ENCODE measurements at places on chromosomes 16 and 17. TPM values are rescaled to one million over a fixed set of nuclear protein-coding genes. Genes with fewer than 3 reads are reported as not detected.

DNA sequence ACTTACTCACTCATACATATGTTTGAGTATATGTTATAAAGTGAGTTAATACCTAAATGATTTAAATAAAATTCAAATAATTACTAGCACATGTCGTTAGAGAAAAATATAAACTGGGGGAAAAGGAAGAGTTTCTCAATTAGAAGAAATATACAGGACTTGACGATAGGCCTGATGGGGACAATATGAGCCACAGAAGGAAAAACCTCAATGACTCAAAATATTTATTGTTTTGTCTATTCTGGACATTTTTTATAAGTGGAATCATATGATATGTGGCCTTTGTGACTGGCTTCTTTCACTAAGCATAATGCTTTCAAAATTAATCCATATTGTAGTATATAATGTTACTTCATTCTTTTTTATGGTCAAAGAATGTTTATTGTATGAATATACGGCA lies 339.2 kb upstream of the PMFBP1 start:
- no peak overlapping the region for H3K4me3 ChIP-seq
- no peaks in the 10 kb centered on the region for H3K36me3 ChIP-seq
- no peaks in the 10 kb centered on the region for H3K4me1 ChIP-seq

DNA sequence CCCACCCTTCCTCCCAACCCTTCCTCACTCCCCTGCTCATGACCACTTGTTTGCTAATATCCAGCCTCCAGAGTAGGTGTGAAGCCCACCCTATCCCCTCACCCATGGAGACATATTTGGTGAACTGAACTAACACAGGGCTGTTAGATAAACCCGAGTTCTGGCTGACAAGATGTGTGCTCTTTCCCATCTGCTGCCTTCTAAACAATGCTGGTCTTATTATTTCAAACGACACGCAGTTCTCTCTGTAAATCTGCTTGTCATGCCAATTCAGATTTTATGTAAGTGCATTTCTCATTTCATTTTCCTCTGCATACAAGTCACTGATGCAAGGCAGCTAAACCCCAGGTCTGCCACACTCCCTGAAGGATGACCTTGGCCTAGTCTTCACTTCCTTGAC lies 343.0 kb upstream of the CDH5 start:
- H3K4me1 ChIP-seq = no peaks in the 10 kb centered on the region
- DNase-seq = no peak

DNA sequence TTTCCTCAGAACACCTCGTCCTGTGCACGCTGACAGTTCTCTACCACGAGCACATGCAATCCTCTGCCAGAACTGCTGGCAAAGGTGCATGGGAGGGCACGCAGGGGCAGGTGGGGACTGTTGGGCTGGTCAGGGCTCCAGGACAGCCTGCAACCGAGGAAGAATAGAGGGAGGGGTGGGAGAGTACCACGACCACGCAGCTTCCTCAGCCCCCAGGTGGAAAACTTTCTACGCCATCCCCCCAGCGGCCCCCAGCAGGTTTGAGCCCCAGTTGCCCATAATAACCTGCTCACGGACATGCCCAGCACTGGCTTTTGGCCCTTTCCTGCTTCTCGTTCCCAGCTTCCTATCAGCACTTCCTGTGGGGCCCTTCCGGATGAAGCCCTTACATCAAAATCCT lies 199.3 kb downstream of the C16orf95 start:
- H3K27me3 ChIP-seq = peaks cover 19% of the 10 kb centered on the region
- no peak overlapping the region for H3K4me3 ChIP-seq
- H3K4me1 ChIP-seq = no peaks in the 10 kb centered on the region
- H3K36me3 ChIP-seq = no peaks in the 10 kb centered on the region
- no peak for DNase-seq

GRCh38 chr16:80294172-80294571 lies 246.6 kb upstream of the DYNLRB2 start:
- no peaks in the 10 kb centered on the region for H3K27me3 ChIP-seq
- H3K27ac ChIP-seq = no peak overlapping the region
- no peak overlapping the region for H3K4me3 ChIP-seq
- no peaks in the 10 kb centered on the region for H3K4me1 ChIP-seq
- no peaks in the 10 kb centered on the region for H3K36me3 ChIP-seq

DNA sequence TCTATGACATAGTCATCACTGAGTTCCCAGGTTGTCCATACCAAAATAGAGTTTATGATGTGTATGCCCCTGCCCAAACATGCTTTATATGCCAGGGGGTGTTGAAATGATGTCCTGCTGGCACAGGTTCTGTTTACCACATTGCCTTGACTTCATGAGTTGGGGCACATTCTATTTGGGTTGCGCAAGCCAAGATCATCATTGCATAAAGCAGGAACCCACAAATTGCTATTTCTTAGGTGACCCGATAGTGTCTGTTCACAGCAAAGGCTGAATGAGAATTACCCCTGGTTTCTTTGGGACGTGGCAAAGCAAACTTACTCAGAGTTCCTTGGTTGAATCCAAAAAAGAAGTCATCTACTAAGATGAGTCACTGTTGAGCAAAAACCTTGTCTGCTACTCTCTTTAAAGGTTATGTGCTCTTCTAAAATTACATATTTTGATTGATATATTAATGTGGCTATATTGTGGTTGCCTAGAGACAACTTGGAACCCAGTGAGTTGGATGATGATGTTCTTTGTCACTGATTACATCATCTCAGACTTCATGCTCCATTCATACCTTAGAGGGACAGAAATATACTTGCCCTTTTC lies 912.6 kb upstream of the SOX9 start:
- H3K27ac ChIP-seq = no peak overlapping the region
- H3K4me3 ChIP-seq = no peak overlapping the region
- no peaks in the 10 kb centered on the region for H3K27me3 ChIP-seq
- no peaks in the 10 kb centered on the region for H3K4me1 ChIP-seq
- no peak for DNase-seq
- H3K36me3 ChIP-seq = no peaks in the 10 kb centered on the region

GRCh38 chr16:73071131-73071940 lies 23.4 kb upstream of the ZFHX3 start:
- peak overlapping the region; percentile 20 for H3K27ac ChIP-seq
- H3K36me3 ChIP-seq = no peaks in the 10 kb centered on the region
- H3K4me1 ChIP-seq = peaks cover 49% of the 10 kb centered on the region
- peak overlapping the region; percentile 32 for H3K4me3 ChIP-seq

- DNase-seq = peak; percentile 75
- H3K36me3 ChIP-seq = no peaks in the 10 kb centered on the region
- H3K4me1 ChIP-seq = peaks cover 55% of the 10 kb centered on the region
- H3K4me3 ChIP-seq = peak overlapping the region; percentile 79
- H3K27ac ChIP-seq = peak overlapping the region; percentile 67
Observed at GRCh38 chr16:4115209-4115948, 863 bp downstream of the ADCY9 start.

GRCh38 chr17:80959330-80960036 lies 32.2 kb upstream of the CHMP6 start:
- peaks cover 18% of the 10 kb centered on the region for H3K4me1 ChIP-seq
- peak; percentile 60 for DNase-seq
- no peak overlapping the region for H3K4me3 ChIP-seq
- H3K27ac ChIP-seq = peak overlapping the region; percentile 46
- H3K27me3 ChIP-seq = no peaks in the 10 kb centered on the region

GRCh38 chr16:8358937-8359336 lies 231.4 kb downstream of the TMEM114 start:
- no peaks in the 10 kb centered on the region for H3K4me1 ChIP-seq
- no peak overlapping the region for H3K4me3 ChIP-seq
- H3K36me3 ChIP-seq = no peaks in the 10 kb centered on the region
- H3K27me3 ChIP-seq = no peaks in the 10 kb centered on the region

- peaks cover 36% of the 10 kb centered on the region for H3K4me1 ChIP-seq
- peaks cover 22% of the 10 kb centered on the region for H3K36me3 ChIP-seq
- no peak for DNase-seq
- H3K27me3 ChIP-seq = no peaks in the 10 kb centered on the region
- peak overlapping the region; percentile 20 for H3K27ac ChIP-seq
Observed at GRCh38 chr16:3963203-3963602, 82.7 kb upstream of the CREBBP start.

DNA sequence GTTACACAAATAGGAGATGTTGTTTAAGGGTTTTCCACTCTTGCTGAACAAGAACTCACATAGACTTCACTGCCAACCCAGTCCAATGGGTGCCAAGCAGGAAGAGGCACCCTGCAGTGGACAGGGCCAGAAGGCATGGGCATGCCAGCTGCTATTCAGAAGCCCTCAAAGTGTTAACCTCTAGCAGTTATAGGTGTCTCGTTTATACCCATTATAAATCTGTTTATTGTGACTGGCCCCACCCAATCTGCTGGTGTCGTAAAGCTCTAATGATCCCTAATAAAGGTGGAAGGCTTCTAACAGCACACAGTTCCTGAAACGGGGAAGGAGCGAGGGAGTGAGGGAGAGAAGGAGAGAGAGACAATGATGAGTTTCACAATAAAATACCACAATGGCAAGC lies 23.9 kb downstream of the HNF1B start:
- H3K36me3 ChIP-seq = no peaks in the 10 kb centered on the region
- no peaks in the 10 kb centered on the region for H3K27me3 ChIP-seq
- H3K4me3 ChIP-seq = no peak overlapping the region
- H3K27ac ChIP-seq = no peak overlapping the region
- peaks cover 13% of the 10 kb centered on the region for H3K4me1 ChIP-seq
- DNase-seq = no peak

GRCh38 chr16:30051518-30051917 lies 14.0 kb upstream of the ALDOA start:
- H3K36me3 ChIP-seq = no peaks in the 10 kb centered on the region
- no peak overlapping the region for H3K27ac ChIP-seq
- no peak overlapping the region for H3K4me3 ChIP-seq
- no peaks in the 10 kb centered on the region for H3K27me3 ChIP-seq
- no peak for DNase-seq

DNA sequence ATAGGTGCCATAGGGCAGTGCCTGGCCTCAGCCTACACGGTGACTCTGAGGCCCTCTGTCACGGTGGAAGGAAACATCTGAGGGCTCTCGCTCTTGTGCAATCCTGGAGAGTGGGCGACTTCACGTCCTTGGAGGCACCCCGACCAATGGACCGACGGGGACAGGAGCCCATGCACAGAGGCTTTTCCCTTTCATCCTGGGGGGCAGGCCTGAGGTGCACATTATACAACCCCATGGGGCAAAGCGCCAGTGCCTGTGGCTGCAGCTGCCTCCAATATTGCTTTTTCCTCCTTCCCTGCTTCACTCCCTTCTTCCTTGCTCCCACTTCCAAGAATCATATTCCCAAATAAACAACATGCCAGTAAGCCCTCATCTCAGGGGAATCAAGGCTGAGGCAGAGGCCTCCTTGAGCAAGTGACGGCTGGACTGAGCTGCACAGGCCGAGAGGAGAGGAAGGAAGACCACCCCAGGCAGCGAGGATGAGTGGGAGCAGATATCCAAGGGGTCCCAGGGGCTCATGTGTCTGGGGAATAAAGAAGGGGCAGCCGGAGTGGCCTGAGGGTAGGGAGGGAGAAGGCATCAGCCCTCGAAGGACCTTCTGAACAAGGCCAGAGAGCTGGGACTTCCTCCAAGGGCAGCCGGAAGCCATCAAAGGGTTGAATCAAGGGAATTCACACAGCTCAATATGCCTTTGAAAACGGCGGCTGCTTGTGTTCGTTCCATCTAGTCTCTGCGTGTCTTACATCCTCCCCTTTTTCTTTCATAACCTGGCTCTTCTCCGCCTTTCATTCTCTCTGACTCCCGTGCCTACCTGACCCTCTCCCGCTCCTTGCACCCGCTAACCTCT lies 42.6 kb upstream of the RPL38 start:
- H3K36me3 ChIP-seq = no peaks in the 10 kb centered on the region
- no peak overlapping the region for H3K4me3 ChIP-seq
- no peak overlapping the region for H3K27ac ChIP-seq
- no peak for DNase-seq
- peaks cover 6% of the 10 kb centered on the region for H3K27me3 ChIP-seq

- no peaks in the 10 kb centered on the region for H3K36me3 ChIP-seq
- H3K27ac ChIP-seq = no peak overlapping the region
- H3K4me1 ChIP-seq = no peaks in the 10 kb centered on the region
Observed at GRCh38 chr17:79221597-79221996, 147.0 kb downstream of the ENGASE start.

DNA sequence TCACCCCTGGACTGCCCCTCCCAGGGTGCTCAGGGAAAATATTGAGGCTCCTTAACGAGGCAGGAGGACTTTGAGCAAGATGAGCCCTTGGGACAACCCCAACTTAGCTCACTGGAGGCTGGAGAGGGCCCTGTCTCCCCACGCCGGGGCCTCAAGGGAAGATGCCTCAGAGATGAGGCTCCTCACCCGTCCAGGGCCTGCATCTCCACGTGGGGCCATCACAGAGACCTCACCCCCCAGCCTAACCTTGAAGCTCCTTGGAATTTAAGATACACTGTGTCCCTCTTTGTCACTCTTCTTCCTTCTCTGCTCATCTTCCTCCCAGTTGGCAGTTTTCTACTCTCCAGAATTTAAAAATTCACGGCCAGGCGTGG lies 11.2 kb downstream of the COX4I1 start:
- no peak overlapping the region for H3K4me3 ChIP-seq
- H3K36me3 ChIP-seq = peaks cover 15% of the 10 kb centered on the region
- no peak overlapping the region for H3K27ac ChIP-seq
- no peak for DNase-seq
- H3K4me1 ChIP-seq = no peaks in the 10 kb centered on the region

DNA sequence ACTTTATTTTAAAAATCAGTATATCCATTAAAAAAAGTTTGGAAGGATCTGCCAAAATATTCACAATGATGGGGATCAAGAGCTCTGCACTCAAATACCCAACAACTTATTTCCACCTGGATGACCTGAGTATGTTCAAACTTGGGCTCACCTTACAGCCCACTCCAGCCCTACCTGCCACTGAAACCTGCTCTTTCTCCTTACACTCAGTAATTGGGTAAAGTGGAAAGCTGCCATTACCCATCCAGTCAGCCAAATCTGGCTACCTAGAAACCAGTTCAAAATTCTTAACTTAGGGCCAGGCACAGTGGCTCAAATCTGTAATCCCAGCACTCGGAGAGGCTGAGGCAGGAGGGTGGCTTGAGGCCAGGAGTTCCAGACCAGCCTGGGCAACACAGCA lies 9.6 kb downstream of the VPS53 start:
- peaks cover 14% of the 10 kb centered on the region for H3K4me1 ChIP-seq
- no peaks in the 10 kb centered on the region for H3K27me3 ChIP-seq
- H3K27ac ChIP-seq = no peak overlapping the region
- peaks cover 39% of the 10 kb centered on the region for H3K36me3 ChIP-seq

GRCh38 chr17:2025622-2026309 lies 632 bp upstream of the RTN4RL1 start:
- no peaks in the 10 kb centered on the region for H3K36me3 ChIP-seq
- H3K27ac ChIP-seq = no peak overlapping the region
- H3K27me3 ChIP-seq = peaks cover 65% of the 10 kb centered on the region
- peak overlapping the region; percentile 64 for H3K4me3 ChIP-seq
- DNase-seq = peak; percentile 78
- H3K4me1 ChIP-seq = peaks cover 38% of the 10 kb centered on the region

Gene CNTNAP1
- total RNA-seq = 9.0 TPM

Gene TPPP3
- total RNA-seq = 123 TPM

Gene MT1H
- total RNA-seq = 4.3 TPM

Gene SLC25A39
- 76.1 TPM for total RNA-seq

Gene GPR139
- not detected for total RNA-seq

Gene PRAC2
- not detected for total RNA-seq

Gene LPO
- not detected for total RNA-seq

Gene SPN
- total RNA-seq = 109 TPM

Gene TMEM235
- not detected for total RNA-seq

Measured in lower lobe of right lung (tissue), 2 donors.